Activated CD4-positive, alpha-beta T cell treated with anti-CD3 and anti-CD28 coated beads for 4 hours (primary cell): ENCODE measurements at places on chromosomes 5 and 9.

DNA sequence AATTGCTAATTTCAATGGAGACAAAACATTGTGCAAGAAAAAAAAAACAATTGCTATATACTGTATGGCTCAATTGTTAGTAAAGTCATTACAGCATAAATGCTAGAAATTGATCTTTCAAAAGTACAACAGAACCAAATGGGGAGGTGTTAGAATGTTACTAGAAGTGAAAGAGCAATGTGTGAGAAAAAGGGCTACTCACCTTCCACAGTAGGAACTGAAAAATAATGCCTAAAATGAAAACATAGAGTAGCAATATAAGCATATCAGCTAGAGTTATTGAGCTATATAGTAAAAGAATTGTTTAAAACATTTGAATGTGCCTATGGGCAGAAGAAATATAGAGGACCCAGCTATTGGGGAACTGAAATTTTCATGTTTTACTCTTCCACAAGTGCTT lies 10.9 kb upstream of the RXFP3 start:
- DNase-seq = no peak

- DNase-seq = no peak
These were observed 49.6 kb downstream of the NIPAL4 start for GRCh38 chr5:157509587-157509986.

GRCh38 chr5:158880483-158881001 lies 219.2 kb downstream of the EBF1 start:
- DNase-seq = no peak

GRCh38 chr5:136249678-136250266 lies 56.8 kb upstream of the SMIM32 start:
- no peak for DNase-seq

DNA sequence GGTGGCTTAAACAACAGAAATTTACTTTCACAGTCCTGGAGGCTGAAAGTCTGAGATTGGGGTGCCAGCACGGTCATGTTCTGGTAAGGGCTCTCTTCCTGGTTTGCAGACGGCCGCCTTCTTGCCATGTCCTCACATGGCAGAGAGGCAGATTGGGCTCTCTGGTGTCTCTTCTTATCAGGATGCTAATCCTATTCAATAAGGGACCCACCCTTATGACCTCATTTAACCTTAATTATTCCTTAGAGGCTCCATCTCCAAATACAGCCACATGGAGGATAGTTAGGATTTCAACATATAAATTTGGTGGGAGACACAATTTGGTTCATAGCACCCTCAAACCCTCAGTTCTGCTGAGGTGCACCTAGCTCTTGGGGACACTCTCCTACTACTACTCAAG lies 180.4 kb downstream of the DAB2IP start:
- DNase-seq = no peak
